Retina (tissue), 1 donor: ENCODE measurements at places on chromosomes 7 and 10.

GRCh38 chr10:95478185-95478584 lies 83.0 kb downstream of the SORBS1 start:
- DNase-seq: no peak

DNA sequence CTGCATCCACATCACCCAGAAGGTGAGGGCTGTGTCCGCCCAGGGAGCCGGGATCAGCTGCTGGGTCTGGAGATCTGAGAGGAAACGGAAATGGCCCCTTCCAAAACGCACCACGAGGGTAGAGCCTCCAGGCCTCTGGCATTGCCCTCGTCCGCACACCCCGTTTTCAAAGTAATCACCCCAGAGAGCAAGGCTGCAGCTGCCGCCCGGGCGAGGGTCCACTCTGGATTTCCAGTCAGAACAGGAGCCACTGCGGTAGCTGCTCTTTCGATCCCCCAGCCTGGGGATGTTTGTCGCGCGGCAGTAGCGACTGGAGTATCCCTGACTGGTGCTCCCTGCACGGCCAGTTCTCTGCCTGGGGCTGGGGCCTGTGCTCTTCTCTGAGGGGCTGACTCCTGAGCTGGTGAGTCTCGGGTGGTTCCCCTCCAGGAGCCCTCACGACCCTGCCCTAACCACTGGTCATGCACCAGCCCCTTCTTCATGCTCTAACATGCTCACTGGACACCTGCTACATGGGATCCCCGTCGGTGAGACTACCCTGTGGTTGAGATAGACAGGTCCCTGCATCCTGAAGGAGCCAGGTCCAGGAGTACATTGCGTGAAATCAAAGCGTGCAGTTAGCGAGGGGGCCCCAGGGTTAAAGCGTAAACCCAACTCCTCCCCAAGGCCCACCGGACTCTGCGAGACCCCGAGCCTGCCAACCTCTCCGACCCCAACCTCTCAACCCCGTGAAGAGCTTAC lies 99.2 kb downstream of the FOXL3 start:
- DNase-seq: no peak

DNA sequence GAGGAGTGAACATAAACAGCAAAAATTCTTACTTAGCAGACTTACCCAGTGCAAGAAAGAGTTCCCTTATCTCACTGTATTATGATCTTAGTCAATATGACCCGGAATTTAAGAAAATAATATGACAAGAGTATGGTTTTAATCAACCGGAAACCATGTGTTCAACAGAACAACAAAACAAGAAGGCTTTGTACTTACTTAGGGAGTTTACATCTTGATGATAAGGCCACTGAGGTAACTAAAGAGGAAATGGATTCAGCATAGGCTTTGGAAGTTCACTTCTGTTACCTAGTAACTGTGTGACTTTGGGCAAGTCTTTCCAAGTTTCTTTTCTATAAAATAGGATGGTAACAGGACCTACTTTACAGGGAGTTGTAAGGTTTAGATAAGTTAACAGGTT lies 7.4 kb upstream of the FAS start:
- no peak for DNase-seq

DNA sequence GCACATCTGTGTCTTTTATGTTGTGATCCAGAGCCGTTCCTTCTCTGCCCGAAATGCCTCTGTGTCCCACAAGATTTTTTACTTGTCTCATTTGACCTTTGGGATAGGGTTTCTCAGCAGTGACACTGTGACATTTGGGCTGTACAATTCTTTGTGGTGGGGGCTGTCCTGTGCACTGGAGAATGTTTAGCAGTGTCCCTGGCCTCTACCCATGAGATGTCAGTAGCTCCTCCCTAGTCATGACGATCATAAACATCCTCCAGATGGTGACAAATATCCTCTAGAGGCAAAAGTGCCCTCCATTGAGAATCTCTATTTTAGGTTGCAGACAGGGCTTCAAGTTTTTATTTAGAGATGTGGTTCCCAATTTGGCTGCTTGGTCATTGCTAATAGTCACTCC lies 91.3 kb downstream of the PPP1R17 start:
- no peak for DNase-seq

DNA sequence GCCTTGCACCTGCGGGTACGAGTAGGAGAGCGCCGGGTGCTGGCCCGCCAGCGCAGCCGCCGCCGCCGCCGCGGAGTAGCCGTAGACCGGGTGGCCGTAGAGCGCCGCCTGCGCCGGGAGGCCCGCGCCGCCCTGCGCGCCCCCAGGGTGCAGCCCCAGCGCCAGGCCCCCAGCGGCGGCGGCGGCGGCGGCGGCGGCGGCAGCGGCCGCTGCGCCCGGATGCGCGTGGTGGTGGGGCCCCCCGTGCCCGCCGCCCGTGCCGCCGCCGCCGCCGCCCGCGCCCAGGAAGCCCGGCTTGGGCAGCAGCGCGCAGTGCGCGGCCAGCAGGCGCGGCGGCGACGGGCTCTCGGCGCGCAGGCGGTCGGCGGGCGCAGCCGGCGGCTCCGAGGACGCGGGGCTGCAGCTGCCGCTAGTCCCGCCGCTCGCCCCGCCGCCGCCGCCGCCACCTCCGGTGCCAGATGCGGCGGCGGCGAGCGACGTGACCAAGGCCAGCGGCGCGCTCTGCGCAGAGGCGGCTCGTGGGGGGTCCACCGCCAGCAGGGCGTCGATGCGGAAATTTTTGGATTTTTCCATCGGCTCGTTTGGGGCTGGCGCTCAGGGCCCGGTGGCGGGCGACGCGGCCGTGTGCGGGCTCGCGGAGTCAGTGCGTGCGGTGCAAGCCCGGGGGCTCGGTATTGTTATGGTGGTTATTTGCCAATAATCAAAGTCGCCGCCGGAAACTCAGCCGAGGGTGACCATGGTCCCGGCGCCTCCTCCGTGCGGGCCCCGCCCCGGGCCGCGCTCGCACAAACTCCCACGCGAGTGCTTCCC lies 480 bp downstream of the MNX1 start:
- no peak for DNase-seq

- DNase-seq: no peak
Measured at GRCh38 chr10:17335065-17335464, 107.0 kb downstream of the VIM start.

DNA sequence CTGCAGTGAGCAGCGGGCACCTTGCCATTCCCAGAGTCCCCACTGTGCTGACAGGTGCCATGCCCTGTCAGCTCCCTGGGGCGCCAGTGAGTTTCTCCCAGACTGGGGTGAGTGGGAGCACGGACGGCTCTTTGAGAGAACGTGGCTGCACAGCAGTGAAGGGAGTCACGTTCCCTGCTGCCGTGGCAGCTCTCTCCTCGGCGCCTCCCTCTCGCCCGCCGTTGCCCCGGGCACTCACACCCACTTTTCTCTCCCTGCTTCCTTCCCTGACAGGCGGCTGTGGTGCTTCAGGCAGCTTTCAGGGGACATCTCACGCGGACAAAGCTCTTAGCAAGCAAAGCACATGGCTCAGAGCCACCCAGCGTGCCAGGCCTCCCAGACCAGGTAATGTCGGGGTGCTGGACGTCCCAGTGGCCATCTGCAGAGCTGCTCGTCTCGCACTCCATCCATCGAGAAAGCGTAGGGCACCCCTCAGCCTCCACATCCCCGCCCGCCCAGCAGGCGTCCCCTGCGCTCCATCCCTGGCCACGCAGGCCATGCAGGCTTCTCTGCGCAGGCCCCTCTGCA lies 27.1 kb upstream of the TTYH3 start:
- no peak for DNase-seq

- no peak for DNase-seq
Measured at GRCh38 chr7:68571286-68571685, 1027.0 kb upstream of the AUTS2 start.

- DNase-seq: no peak
Measured at GRCh38 chr7:20831451-20831850, 44.8 kb upstream of the SP8 start.

DNA sequence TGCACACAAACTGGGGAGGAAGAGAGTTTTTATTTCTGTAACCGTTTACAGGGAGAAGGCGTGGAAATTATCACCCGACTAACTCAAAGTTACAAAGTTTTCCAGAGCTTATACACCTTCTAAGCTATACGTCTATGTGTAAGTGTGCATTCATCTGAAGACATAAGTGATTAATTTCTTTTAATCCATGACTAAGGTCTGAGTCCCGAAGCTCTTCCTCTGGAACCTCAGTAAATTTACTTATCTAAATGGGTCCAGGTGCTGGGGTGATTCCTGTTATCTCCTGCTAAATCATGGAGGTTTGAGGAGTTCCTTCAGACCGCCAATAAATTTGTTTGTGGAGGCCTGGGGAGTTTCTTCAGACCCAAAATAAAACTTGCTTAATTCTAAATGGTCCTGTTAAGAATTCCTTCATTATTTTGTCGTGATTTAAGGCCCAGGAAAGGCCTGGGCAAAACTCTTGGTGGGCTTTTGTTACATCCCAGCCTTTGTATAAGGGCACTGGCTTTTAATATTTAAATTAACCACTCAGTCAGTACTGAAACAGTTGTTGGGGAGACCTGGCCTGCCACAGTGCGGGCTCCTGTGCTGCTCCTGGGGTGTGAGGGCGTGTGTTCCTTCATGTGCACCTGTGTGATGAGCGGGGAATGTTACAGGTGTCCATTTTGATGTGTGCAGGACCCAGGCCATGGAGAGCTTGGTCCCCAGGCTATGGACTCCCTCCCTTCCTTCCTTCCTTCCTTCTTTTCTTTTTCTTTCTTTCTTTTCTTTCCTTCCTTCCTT lies 5.8 kb upstream of the METTL27 start:
- DNase-seq: no peak

DNA sequence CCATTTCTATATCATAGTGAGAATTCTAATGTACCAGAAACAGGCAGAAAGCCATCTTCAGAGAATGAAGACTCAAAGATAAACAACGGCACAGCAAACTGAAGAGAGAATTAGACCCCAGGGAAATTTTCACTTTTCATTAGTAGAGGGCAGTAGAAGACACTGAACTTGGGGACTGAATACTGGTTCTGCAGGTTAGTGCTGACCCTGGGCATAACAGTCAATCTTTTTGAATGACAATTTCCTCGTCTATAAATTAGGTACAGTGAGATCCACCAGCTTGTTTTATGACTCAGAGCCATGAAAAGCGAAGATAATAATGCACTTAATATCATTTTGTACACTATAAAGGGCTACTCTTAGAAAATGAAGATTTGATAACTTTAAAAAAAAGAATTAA lies 13.7 kb downstream of the FKBP14 start:
- no peak for DNase-seq

GRCh38 chr7:91759205-91759863 lies 121.2 kb downstream of the MTERF1 start:
- DNase-seq: no peak

GRCh38 chr10:71963351-71964097 lies 671 bp upstream of the CHST3 start:
- no peak for DNase-seq

- DNase-seq: no peak
Measured at GRCh38 chr7:18715988-18716387, 220.4 kb downstream of the HDAC9 start.

DNA sequence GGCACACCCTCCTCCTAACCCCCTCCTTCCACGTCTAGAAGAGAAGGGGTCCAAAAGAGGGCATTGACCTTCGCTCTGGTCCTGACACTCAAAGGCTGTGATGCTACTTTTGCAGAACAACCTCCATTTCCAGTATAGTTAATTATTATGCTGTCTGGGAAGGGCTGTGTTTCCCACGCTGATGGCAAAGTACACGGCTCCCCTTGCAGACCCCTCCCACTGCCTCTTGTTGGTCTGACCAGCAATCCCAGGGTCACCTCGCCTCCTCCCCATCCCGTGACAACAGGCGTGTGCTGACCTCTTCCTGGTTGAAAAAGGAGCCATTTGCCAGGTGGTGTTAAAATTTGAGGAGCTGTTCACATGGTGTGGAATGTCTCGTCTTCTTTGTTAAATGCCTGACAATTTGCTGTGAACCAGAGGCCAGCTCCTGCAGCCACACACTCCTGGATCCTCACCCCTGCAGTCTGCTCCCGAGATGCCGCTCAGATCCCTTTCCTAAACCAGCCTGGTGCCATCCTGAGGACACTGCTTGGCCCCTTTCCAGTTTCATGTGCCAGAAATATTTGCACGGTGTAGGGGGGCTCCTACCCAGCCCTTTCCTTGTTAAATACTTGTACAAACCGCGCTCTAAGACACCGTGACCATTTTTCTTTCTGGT lies 321.7 kb downstream of the WDR37 start:
- no peak for DNase-seq

DNA sequence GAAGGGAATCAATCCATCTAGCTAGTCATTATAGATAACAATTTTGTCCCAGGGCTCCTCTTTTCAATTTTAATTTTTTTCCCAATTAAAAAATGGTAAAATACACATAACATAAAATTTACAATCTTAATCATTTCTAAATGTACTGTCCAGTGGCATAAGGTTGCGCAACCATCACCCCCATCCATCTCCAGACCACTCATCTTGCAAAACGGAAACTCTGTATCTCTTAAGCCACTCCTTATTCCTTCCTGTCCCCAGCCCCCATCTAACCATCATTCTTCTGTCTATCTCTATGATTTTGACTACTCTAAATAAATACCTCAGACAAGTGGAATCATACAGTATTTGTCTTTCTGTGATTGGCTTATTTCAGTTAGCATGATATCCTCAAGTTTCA lies 46.1 kb upstream of the RAB18 start:
- DNase-seq: no peak

- DNase-seq: no peak
Measured at GRCh38 chr7:17248527-17248926, 49.9 kb upstream of the AHR start.

DNA sequence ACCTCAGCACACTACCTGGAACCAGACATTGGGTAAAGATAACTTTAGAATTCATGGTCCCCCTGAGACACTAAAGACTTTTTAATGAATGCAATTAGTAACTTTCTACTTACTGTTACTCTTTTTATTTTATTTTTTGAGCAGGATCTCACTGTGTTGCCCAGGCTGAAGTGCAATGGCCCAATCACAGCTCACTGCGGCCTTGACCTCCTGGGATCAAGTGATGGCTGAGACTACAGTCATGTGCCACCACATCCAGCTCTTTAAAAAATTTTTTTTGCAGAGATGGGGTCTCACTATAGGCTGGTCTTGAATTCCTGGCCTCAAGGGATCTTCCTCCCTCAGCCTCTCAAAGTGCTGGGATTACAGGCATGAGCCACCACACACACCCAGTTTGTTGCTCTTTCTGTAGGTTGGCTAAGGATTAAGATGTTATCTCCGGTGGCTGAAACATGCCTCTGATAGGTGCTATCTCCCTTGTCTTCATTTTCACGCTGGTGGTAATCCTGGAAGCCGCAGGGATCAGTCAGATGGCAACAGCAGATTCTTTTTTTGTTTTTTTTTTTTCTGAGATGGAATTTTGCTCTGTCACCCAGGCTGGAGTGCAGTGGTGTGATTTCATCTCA lies 128.3 kb downstream of the TCF7L2 start:
- no peak for DNase-seq
